Foreskin keratinocyte (primary cell): ENCODE measurements at places on chromosomes 16 and 17.

DNA sequence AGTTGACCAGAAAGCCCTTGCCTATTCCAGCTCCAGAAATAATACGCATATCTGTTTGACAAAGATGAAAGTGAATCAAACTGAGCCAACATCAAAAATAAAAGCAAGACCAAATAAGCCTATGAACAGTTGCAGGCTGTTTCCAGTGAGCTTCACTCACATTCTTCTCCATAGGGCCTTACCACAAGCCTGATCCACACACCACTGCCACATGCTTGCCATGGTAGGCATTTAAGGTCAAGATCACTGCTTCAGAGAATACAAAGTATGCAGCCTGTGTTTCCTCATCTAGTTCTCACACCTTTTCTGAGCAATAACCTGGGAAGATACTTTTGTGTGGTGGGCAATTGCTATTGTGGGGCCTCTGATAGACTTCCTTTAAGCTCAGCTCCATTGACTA is 1060.2 kb downstream of the CDH11 start:
- DNase-seq = no peak

GRCh38 chr17:14986127-14986526 is 279.0 kb downstream of the PMP22 start:
- no peak for DNase-seq

DNA sequence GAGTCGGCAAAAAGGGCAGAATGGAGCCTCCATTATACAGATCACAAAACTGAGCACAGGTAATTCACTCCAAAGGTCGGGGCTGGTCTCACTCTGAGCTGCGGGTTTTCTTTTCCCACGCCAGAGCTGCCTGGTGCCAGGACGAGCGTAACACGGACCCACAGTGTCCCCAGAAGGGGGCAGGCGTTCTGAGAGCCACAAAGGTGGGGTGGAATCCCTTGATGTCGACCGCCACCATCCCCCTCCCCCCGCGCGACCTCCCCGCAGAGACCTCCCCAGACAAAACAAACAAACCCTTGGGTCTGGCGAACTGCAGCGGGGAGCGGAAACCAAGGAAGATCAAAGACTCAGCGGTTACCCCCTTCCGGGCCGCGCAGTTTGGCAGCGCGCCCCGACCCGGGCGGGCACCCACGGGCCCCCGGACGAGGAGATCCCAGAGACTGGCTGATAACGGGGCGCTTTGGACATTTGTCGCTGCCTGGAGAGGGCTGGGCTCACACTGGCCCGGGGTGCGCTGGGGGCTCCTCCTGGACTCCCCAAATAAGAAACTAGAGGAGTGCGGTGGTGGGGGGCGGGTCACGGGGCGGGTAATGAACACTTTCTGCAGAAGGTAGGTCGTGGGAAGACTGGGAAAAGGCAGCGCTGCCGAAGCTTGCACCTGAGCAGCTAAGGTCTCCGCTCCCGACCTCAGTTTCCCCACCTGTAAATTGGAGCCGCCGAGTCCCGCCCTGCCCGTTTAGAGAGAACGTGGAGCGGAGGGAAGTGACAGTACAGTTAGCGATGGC is 664 bp upstream of the NKD1 start:
- no peak for DNase-seq

- DNase-seq = no peak
Measured at GRCh38 chr16:56451753-56452689, 667 bp downstream of the OGFOD1 start.

- no peak for DNase-seq
Measured at GRCh38 chr17:65158041-65158440, 20.9 kb downstream of the RGS9 start.

DNA sequence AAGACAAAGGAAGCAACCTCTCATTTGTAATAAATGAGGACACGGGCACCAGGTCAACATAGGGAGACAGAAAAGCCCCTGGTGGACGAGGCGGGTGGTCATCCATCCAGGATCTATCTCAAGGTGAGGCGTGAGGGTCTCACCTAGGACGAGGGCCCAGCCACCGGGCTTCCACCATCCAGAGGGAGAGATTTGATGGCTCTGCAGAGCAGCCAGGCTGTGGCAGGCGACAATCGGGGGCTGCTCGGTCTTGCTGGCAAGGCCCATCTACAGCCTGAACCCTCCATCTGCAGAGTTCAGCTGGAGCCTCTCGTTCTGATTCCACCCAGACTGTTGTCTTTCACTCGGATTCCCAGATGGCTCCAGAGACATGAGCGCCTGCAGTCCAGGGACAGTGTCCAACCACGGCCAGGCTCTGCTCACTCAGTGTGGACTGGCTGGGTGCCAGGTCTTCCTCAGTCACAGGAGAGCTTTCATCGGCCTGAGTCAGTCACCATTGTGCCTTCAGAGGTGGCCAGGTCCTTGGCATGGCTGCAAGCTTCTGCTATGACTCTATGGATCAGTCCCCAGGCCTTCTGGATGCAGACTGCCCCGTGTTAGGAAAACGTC is 5.9 kb downstream of the LITAFD start:
- DNase-seq = no peak

GRCh38 chr17:49595328-49595727 is 19.7 kb downstream of the NXPH3 start:
- no peak for DNase-seq

DNA sequence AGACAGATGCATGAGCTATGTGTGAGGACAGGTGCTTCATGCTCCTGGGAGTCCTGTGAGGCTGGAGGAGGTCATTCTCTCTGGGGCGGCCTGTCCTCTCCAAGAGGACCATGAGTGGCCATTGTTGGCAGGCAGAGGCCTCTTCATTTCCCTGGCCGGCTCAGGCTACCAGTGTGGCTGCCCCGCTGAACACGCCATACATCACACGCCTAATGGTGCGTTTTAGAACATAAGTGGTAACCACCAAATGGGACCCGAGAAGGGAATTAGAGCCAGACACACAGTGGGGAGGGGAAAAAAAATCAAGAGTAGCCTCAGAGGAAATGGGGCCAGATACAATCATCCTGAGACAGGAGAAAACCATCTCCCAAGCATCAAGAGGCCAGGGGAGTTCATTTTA is 140.0 kb downstream of the SPACA3 start:
- no peak for DNase-seq

DNA sequence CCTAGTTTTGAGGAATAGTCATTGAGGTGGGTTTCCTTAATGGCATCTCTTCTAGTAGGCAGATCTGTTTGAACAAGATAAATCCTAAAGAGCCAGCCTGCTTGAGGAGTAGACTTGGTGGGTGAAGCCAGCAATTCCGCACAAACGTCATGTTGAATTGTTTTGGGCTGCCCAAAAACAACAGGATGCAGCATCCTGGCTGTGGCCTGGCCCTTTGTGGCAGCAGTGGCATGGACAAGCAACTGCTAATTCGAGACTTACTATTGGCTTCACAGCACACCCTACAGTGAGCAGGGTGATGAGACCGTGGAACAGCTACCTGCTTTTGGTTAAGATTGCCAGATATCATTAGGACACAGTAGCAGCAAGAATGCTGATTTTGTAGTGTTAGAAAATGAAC is 9.3 kb upstream of the VPS4A start:
- no peak for DNase-seq

DNA sequence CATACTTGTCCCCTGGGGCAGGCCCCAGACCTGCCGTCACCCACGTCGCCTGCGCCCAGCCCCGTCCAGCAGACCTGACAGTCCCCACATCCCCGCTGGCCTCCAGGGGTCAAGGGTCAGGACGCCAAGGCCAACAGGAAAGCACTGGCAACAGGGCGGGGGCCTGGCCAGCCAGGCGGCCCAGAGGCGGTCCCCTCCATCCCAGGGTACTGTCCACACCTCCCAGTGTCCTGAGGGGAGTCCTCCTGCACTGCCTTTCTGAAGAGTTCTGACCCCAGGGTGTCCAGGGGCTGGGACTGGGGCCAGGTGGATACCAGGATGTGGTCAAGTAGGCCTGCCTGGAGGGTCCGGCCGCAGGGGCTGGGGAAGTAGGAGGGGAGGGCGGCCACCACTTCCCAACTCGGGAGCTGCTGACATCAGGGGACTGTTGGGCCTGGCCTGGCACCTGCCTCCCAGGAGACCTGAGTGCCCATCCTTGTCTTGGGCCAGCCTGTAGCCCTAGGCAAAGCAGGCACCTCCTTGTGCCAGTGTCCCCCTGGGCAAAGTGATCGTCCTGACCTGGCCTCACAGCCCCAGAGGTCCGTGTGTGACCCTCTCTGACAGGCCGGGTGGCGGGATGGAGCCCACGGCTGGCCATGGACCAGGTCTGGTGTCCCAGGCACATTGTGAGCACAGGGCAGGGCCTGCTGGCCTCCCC is 6.7 kb upstream of the AXIN1 start:
- DNase-seq = no peak

DNA sequence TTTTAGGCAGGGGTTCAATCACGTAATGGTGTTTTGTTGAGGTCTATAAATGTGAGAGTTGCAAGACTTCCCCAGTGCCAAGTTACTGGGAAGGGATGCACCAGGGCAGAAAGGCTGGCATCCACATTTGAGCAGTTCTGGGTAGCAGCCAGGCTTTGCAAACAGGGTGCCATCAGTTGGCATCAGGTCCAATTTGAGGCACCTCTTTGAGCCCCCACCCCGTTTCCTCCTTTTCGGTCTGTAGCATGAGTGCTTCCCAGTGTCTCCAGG is 142.6 kb upstream of the CACNG5 start:
- DNase-seq = no peak

- DNase-seq = no peak
Measured at GRCh38 chr17:28112181-28112580, 69.7 kb downstream of the NLK start.

DNA sequence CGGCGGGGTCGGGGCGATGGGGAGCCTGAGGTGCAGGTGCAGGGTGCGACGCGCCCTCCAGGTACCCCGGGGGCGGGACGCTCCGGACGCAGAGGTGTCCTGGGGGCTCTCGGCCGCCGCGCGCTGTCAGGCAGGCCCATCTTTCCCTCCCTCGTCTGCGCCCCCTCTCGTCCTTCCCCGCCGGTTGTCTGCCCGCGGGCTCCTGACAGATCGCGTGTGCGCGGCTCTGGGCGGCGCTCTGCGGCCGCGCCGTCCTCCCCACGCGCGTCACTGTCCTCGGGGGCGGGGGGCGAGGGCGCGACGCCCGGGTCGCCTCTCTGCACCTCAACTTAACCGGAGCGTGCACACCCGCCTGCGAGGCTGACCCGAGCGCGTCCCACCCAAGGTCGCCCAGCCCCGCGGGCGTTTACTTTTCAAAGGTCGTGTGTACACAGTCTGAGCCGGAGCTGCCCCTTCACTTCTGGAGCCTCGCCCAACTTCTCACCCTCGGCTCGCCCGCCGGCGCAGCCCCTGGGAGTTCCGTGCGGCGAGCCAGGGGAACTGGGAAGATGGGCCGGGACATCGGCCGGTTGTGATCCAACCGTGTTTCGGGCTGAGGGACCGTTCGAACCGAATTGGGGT is 512 bp downstream of the AKAP1 start:
- no peak for DNase-seq

- DNase-seq = no peak
Measured at GRCh38 chr16:70680495-70681381, 5.1 kb downstream of the MTSS2 start.

DNA sequence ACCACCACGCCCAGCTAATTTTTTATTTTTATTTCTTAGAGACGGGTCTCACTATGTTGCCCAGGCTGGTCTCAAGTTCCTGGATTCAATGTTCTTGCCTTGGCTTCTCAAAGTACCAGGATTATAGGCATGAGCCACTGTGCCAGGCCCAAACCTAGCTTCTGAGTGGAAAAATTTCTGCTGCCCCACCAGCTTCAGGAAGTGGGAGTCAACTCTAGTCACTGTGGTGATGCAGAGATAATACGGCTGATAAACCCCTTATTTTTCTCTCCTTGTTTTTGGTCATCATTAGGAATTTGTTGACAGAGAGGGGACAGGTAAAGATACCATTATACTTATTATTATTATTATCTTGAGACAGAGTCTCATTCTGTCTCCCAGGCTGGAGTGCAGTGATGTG is 27.8 kb upstream of the PHOSPHO1 start:
- no peak for DNase-seq

DNA sequence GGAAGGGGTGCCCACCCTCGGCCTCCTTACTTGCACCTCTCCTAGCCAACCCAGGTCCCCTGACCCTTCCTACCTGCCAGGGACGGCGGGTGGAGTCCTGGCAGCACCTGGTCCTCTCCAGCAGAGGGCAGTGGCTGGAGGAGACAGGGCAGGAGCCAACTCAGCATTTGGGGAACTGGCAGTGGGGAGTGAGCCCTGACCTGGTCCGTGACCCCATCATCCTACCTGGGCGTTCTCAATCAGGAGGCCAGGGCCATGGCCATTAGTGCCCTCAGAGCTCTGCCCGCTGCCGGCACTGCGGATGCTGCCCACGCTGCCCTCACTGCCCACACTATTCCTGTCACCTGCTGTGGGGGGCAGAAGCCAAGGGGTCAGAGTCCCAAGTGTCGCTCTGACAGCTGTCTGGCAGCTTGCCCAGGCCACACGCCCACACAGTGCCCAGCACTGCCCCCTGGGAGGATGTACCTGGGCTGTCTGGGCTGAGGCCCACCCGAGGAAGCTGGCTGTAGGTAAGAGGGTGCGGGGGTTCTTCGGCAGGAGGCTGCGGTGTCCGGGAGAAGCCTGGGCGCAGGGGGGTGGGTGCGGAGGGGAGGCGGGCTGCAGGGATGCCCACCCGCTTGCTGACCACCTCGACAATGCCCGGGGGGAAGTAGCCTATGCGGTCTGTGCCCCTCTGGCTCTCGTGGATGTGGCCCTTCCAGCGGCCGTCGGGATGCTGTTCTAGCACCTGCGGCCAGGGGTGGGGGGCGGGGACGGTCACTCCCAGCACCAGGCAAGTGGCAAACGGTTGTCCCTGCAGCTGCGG is 10.8 kb downstream of the CASKIN2 start:
- no peak for DNase-seq

- peak; percentile 51 for DNase-seq
Measured at GRCh38 chr17:75832164-75832651, 12.0 kb downstream of the UNC13D start.

DNA sequence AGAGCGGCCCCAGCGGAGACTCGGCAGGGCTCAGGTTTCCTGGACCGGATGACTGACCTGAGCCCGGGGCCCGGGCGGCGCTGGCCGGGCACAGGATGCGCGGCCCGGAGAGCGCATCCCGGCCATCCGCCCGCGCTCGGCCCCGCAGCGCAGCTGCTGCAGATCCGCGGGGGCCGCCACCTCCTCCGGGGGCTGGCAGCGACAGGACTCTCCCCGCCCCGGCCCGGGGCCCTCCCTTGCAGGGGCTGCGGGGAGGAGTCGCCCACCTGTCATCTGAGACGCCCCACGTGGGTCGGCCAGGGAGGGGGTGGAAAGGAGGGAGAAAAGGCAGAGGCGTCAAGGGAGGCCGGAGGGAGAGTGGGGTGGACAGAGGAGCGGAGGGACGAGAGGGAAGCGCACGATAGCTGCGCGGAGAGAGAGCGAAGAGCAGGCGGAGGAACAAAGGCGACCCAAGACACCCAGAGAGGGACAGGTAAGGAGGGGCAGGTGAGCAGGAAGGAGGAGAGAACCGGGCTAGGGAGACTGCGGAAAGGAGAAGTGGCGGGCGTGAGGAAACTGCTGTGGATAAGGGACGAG is 471 bp upstream of the PRKAR1A start:
- DNase-seq = no peak

DNA sequence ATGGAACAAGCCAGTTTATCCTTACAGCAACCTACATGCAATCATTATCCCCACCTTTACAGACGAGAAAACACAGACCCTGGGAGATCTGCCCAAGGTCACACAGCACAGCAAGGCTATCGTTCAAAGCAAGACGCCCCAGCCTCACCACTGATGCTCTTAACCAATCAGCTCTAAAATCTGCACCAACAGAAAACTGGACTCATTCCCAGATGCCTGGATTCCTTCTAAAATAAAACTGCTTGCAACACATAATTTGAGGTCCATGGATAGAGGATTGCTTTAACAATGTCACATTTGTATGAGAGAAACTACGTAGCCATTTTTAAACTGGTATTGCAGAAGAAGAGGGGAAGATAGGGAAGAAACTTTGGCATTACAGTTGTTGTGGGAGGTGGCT is 6.8 kb downstream of the COTL1 start:
- DNase-seq = no peak

GRCh38 chr16:65032387-65032786 is 89.5 kb downstream of the CDH11 start:
- DNase-seq = no peak
